ENCODE measurements at places on chromosomes 7 and 10.

GRCh38 chr7:2009541-2010001 lies 223.2 kb downstream of the MAD1L1 start:
- DNase-seq, result no peak

GRCh38 chr10:3136336-3136735 lies 36.2 kb downstream of the PITRM1 start:
- DNase-seq, result no peak

- no peak for DNase-seq
These were observed 61.6 kb upstream of the MRLN start for GRCh38 chr10:59814878-59815277.

GRCh38 chr10:127426746-127427145 lies 122.4 kb upstream of the NPS start:
- DNase-seq, result no peak

DNA sequence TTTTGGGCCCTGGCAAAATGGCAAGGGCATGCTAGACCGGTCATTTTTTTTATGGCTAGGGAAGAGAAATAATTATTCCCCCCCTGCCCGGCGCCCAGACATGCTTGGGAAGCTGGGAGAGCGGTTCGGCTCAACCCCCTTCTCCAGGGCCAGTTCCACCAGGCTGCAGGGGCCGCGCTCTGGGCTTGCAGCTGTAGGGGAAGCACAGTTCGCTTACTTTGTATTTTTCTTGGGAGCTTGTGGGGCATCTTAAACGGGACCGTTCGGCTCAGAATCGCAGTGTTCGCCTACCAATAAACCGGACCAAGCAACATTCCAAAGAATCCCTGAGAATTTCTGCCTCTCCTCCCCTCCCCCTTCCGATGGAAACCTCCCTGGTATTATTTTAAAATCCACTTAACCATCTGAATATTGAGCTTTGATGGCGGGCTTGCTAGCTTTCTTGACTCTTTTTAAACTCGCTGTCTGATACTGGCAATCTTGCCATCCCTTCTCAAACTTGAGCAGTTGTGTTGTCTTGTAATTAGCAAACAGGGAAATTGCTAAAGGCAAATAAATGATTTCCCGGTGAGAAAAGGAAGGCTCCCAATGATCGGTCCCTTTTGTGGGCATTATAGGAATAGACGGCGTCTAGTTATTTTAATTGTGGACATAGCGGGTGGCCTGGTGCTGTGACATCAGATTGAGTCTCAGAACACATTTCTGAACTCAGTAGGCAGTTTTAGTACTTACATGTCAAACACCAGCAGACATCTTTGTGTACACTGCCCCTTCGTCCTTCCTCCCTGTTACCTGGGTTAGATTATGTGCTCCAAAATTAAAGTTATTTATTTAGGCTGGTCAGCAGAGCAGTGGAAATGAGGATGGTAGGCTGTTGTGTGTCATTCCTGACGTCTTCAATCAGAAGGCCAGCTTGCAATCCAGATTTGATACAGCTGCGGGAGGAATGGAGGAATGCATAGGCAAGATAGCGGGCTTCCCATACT lies 3.4 kb downstream of the TCF7L2 start:
- no peak for DNase-seq

DNA sequence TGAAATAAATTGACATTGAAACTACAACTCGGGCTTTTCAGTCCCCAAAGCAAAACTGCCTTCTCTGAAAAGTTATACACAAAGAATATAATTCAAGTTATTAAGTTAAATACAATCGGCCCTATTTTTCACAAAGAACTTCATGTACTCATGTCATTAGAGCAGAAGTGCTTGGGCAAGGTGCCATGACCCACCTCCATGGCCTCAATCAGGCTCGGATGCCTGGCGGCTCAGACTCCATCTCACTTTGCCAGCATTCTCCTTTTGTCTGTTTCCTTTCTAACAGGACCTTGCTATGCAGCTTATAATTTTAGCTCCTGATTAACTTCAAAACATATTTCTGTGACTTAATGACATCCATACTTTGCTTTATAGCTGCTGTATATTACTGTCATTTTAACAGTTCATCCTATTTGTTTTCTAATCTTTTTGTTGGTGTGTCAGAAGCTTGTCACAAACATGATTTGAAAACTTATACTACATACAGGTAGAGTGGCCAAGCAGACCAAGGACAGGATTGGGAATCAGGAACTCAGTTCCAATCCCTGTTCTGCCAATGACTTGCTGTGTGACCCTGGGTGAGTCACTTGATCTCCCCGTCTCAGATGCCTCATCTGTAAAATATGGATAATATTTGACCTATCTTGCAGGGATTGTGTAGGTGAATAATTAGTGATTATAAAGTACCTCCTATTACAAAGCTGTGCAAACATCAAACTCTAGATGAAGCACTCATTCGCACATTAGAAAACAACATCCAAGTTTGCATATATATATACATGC lies 60.8 kb upstream of the ITGA8 start:
- no peak for DNase-seq

- DNase-seq, result no peak
These were observed 41.1 kb downstream of the COBL start for GRCh38 chr7:51275532-51275931.

GRCh38 chr10:129849853-129850252 lies 114.2 kb downstream of the EBF3 start:
- DNase-seq, result no peak

DNA sequence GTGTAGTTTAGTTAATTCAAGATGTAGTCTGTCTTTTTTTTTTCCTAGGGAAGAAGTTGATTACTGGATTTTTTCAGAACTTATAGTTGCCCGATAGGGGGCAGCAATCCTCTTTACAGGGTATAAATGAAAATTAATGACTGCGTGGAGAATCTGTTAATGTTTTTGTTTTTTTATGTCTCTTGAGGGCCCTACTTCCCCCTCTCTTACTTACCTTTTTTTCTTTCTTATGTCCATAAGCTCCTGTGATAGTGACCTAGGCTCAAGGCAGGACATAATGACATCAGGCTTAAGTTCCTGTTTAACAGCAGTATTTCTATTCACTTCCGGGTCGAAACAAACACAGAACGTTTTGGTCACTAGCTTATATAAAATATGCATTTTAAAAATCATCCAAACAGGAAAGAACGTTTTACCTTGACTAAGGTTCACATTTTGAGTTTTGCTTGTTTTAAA lies 18.8 kb downstream of the CDC123 start:
- DNase-seq, result no peak

DNA sequence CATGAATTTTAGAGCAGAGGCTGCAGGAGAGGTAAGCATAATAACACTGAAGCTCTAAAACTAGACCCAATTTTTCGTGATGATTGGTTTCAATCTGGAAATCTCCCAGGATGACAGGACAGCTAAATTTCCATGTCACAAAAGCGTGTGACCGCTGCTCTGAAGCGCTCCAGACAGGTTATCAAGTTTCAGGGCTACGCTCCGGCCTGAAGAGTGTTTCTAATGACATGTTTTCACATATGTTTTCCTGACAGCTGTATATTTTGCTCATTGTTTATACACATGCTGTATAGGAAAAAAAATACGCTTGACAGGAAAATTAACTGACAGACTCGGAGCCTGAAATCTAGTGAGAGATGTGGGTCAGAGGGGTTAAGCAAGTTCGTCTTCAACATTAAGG lies 219.8 kb upstream of the BMPER start:
- DNase-seq, result no peak

DNA sequence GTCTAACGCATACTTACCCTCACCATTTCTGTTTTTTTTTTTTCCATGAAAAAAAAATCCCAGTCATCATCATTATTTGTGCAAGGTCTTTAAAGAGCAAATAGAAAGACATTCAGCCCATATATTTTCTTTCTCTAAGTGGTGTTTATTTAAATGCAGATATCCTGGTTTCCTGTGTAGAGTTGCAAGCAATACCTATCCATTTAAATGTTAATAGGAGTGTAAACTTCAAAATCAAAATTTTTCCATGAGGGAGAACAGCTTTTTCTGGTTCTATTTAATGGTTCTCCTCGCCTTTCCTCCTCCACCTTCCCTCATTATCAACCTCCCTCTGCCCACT lies 120.1 kb upstream of the AGK start:
- DNase-seq, result no peak

DNA sequence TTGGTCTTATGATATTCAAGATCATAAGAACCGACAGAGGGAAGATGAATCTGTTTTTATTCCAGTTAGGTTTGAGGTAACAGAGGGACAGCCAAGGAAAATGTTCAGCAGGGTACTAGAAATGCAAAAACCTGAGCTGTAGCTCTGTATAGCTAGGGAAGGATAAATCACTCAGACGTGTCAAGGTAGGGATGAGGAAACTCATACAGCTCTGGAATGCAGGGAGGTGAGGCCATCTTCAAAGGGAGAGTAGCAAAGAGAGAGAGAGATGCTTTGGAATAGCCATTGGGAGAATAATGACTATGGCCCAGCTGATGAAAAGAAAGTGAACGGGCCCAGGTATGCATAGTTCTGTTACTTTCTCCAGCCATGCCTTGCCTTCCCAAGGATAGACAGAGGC lies 77.8 kb downstream of the PAX2 start:
- no peak for DNase-seq

- no peak for DNase-seq
These were observed 28.6 kb downstream of the ZC3HAV1 start for GRCh38 chr7:139080905-139081304.

- DNase-seq, result no peak
These were observed 70.9 kb upstream of the CCDC71L start for GRCh38 chr7:106731646-106732444.

DNA sequence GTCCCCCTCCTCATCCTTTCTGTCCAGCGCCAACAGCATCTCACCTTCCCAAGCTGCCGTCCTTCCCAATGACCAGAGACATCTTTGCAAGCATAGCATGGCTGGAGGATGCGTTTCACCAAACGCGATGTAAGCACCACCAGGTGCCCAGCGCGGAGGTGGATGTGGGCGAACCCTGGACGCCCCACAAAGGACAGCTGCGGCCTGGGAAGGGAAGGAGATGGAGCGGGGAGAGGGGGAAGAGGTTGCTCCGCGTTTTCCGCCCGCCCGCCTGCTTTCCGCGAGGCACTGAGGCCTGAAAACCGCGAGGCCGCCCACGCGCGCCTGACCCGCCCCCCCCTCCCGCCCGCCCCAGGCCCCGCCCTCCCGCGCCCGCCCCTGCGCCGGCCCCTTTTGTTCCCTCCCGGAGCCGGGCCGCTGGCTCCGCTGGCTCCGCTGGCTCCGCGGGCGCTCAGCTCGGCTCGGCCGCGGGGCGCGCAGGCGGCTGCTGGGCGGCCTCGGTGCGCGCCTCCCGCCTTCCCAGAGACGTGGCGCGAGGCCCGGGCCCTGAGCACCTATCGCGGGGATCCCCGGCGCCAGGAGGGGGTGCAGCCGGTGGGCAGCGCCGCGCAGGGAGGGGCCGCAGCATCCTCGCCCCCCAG lies at the start of gene CLIP2:
CLIP2 (plus strand) TSS at position 390 of the 641 bp plus-strand sequence. CDS start 28,140 bp downstream, outside the sequence.
- no peak for DNase-seq

DNA sequence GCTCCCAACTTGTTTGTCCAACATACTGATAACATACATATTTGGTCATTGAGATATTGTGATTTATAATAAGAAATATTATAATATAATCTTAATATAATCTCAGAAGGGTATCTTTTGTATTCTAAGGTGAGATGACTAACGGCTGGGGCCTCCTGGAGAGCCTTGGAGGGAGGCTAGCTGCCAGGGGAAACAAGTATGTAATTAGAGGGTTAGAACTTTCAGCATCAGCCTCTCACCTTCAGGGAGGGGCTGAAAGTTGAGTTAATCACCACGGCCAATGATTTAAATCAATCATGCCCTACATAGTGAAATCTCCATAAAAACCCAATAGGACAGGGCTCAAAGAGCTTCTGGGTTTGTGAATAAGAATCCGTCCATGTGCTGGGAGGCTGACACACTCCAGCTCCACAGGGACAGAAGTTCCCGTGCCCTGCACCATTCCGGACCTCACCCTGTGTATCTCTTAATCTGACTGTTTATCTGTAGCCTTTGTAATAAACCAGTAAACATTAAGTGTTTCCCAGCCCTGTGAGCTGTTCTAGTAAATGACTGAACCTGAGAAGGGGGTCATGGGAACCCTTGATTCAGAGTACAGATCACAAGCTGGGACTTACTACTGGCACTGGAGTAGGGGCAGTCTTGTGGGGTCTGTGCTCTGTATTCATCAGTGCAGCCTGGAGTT lies 86.3 kb upstream of the STEAP1B start:
- DNase-seq, result no peak

DNA sequence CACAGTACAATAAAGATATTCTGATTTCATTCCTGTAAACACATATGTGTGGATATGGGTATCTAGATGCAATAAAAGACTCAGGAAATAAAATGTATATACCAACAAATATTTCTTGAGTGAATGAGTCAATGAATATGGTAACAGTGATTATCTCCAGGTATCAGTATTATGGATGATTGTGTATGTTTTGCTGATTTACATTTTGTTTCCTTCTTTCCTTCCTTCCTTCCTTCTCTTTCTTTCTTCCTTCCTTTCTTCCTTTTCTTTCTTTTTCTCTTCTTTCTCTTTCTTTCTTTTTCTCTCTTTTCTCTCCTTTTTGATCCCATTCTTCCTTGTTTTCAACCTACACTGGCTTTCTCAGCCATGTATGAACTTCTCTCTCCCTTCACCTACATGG lies 85.3 kb upstream of the DLX6 start:
- DNase-seq, result no peak

GRCh38 chr7:48089046-48090003 lies at the start of gene UPP1:
Gene UPP1 (plus strand): TSS chr7:48089265. CDS start chr7:48094784, 5,519 bp downstream.
- no peak for DNase-seq

- DNase-seq, result no peak
These were observed 64.4 kb upstream of the HECTD2 start for GRCh38 chr10:91345716-91346115.

DNA sequence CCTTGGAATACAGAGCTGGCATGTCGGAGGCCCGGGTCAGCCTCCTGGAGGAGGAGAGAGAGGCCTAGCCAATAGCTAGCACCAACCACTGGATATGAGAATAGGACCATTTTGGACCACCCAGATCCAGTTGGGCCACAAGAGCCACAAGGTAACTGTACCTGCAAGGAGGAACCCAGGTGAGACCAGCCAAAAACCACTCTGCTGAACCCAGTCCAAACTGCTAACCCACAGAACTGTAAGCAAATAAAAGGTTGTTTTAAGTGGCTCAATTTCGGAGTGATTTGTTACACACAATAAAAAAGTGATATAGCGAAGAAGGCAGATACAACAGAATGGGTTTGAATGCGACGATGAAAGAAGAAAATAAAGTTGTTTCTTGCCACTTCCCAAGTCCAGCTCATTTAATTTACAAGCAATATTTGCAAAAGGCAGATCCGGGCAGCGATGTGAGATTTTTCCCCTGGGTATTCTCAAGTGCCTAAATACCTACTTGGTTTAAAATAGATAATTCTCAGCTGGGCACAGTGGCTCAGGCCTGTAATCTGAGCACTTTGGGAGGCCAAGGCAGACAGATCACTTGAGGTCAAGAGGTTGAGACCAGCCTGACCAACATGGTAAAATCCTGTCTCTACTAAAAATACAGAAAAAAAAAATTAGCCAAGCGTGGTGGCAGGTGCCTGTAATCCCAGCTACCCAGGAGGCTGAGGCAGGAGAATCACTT lies 23.1 kb downstream of the ZNF467 start:
- DNase-seq, result no peak

DNA sequence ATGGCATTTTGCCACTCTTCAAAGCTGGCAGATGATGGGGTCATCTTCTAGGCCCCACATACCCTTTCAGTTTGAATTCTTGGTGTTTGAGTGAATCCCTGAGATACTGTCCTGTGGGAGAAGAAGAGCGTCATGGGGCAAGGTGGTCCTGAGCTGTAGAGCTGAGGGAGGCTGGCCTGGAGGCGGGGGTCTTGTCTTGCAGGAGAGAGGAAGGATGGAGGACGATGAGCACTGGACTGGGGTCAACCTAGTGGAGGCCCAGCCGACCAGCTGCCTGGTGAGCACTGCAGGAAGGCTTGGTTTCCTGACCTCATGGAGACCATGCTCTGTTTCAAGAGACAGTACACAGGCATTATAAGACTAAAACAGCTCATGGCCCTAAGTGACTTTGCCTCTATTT lies 114.6 kb downstream of the TACC2 start:
- no peak for DNase-seq
